Activated CD8-positive, alpha-beta T cell treated with anti-CD3 and anti-CD28 coated beads, Interleukin-2, amount 10 ng/mL, durations not matched to agents 7 days and 5 days (primary cell): ENCODE measurements at places on chromosomes 1 and 21. TPM values are rescaled to one million over a fixed set of nuclear protein-coding genes. Genes with fewer than 3 reads are reported as not detected.

The F11R gene
- 13.7 TPM for total RNA-seq

The PGLYRP4 gene
- not detected for total RNA-seq

The RPE65 gene
- total RNA-seq, result not detected

The GFI1 gene
- 47.6 TPM for total RNA-seq

The PAQR6 gene
- 8.6 TPM for total RNA-seq

The TEDDM1 gene
- not detected for total RNA-seq

The SYTL1 gene
- total RNA-seq, result 81.0 TPM

The CYYR1 gene
- not detected for total RNA-seq

The PLA2G4A gene
- total RNA-seq, result not detected

DNA sequence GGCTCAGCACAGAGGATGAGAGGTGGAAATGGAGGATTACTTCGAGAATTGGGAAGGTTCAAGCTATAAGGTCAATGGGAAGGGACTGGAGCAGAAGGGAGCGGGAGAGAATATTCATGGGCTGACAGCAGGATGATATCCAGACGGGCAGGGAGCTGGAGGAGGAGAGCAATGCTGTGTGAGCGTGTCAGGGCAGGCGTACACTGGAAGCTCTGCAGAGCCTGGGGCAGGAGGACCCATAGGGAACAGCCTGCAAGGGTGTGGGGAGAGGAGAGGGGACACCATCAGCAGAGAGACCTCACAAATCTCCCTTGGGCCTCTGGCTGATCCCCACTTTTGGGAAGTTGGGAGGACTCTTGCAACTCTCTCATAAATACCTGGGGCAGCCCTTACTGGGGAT is 13.7 kb downstream of the CSF1 start:
- H3K36me3 ChIP-seq, result peaks cover 84% of the 10 kb centered on the region
- no peak overlapping the region for H3K4me3 ChIP-seq
- no peaks in the 10 kb centered on the region for H3K27me3 ChIP-seq
- H3K4me1 ChIP-seq, result peaks cover 23% of the 10 kb centered on the region

DNA sequence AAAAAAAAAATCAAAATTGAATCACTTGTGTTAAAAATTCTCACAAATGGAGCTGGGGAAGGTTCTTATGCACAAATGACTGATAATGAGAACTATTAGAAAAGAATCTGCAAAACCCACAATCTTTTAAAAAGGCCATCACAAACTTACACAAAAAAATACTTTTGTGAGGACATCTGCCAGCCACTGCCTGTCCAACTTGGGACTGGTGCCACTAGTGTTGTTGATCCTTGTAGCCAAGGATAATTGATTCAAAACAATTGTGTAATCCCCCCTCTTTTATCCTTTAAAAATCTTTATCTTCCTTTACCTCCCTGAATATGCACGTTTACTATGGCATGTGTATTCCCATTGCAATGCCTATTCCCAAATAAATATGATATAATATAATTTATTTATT is 39.2 kb upstream of the THEM4 start:
- no peaks in the 10 kb centered on the region for H3K36me3 ChIP-seq
- no peak overlapping the region for H3K4me3 ChIP-seq
- no peak for DNase-seq
- H3K27me3 ChIP-seq, result peaks cover 15% of the 10 kb centered on the region

- no peaks in the 10 kb centered on the region for H3K27me3 ChIP-seq
- H3K4me1 ChIP-seq, result no peaks in the 10 kb centered on the region
- no peaks in the 10 kb centered on the region for H3K36me3 ChIP-seq
- no peak overlapping the region for H3K27ac ChIP-seq
Measured at GRCh38 chr1:96945509-96946084, 224.0 kb downstream of the PTBP2 start.

DNA sequence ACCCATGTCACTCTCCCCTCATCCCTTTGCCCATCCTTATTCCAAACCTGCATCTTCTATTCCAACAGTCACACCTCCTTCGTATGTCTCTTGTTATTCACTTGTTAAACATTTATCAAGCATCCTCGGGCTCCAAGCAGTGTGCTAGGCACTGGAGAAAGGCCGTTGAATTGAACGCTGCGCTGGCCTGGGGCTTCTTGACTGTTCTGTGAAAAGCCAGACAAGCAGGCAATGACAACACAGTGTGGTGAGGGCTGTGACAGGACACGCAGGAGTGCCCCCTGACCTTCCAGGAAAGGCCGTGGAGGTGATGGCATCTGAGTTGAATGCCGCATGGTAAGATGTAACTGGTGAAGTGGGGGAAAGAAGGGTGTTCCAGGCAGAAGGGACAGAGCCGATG is 19.2 kb downstream of the ETV3 start:
- H3K4me3 ChIP-seq, result no peak overlapping the region
- no peak for DNase-seq
- H3K27ac ChIP-seq, result no peak overlapping the region
- H3K27me3 ChIP-seq, result no peaks in the 10 kb centered on the region
- peaks cover 9% of the 10 kb centered on the region for H3K4me1 ChIP-seq

DNA sequence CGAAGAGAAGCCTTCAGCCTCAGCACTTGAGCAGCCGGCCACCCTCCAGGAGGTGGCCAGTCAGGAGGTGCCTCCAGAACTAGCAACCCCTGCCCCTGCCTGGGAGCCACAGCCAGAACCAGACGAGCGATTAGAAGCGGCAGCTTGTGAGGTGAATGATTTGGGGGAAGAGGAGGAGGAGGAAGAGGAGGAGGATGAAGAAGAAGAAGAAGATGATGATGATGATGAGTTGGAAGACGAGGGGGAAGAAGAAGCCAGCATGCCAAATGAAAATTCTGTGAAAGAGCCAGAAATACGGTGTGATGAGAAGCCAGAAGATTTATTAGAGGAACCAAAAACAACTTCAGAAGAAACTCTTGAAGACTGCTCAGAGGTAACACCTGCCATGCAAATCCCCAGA is 78.4 kb downstream of the PRDM2 start:
- peaks cover 55% of the 10 kb centered on the region for H3K36me3 ChIP-seq
- H3K27me3 ChIP-seq, result no peaks in the 10 kb centered on the region
- no peaks in the 10 kb centered on the region for H3K4me1 ChIP-seq
- no peak overlapping the region for H3K4me3 ChIP-seq
- no peak overlapping the region for H3K27ac ChIP-seq

- H3K4me1 ChIP-seq, result peaks cover 5% of the 10 kb centered on the region
- no peak for DNase-seq
- no peak overlapping the region for H3K4me3 ChIP-seq
- peaks cover 39% of the 10 kb centered on the region for H3K36me3 ChIP-seq
Measured at GRCh38 chr1:13769830-13770229, 69.8 kb downstream of the PRDM2 start.

DNA sequence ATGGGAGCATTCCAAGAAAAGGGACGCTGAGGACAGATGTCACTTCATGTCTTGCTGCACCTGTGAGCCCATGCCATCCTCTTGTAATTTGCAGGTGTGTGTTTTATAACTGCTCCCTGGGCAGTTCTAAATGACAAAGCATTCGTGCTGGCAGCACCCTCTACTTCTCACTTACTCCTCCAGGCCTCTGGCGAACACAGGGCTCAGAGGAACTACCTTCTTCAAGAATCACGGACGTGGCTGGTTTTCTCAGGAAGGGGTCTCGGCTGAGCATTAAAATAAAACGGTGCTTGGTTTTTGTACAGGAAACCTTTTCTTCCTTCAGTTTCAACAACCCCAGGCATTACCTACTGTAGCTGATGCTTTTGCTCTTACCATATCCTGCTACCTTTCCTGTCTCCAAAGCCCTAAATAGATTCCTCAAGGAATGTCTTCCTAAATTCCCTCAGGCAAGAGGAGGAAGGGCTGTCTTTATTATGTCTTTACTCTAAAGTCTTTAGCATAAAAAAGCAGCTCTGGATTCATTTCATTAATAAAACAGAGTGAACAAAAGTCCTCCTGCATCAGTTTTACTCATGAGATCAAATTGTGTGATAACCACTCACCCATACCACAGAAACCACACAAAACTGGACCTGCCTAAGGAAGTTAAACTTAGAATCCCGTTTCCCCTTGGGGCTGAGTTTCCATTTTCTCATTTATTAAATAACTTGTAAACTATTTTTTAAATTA is 79.0 kb upstream of the MAP10 start:
- no peaks in the 10 kb centered on the region for H3K36me3 ChIP-seq
- H3K4me1 ChIP-seq, result peaks cover 12% of the 10 kb centered on the region
- H3K27me3 ChIP-seq, result peaks cover 4% of the 10 kb centered on the region
- no peak overlapping the region for H3K4me3 ChIP-seq

GRCh38 chr1:212315184-212315583 is 30.0 kb downstream of the PPP2R5A start:
- H3K36me3 ChIP-seq, result peaks cover 25% of the 10 kb centered on the region
- DNase-seq, result no peak
- H3K4me1 ChIP-seq, result peaks cover 7% of the 10 kb centered on the region
- no peaks in the 10 kb centered on the region for H3K27me3 ChIP-seq
- H3K4me3 ChIP-seq, result no peak overlapping the region
- H3K27ac ChIP-seq, result no peak overlapping the region

- no peaks in the 10 kb centered on the region for H3K36me3 ChIP-seq
- H3K4me3 ChIP-seq, result no peak overlapping the region
- H3K4me1 ChIP-seq, result peaks cover 2% of the 10 kb centered on the region
- H3K27ac ChIP-seq, result no peak overlapping the region
- no peak for DNase-seq
- H3K27me3 ChIP-seq, result peaks cover 4% of the 10 kb centered on the region
Measured at GRCh38 chr1:201553496-201554189, 14.7 kb downstream of the NAV1 start.

- H3K4me3 ChIP-seq, result no peak overlapping the region
- no peaks in the 10 kb centered on the region for H3K4me1 ChIP-seq
- H3K27ac ChIP-seq, result no peak overlapping the region
- no peaks in the 10 kb centered on the region for H3K36me3 ChIP-seq
Measured at GRCh38 chr1:180566026-180566425, 7.3 kb downstream of the OVAAL start.

- peaks cover 6% of the 10 kb centered on the region for H3K36me3 ChIP-seq
- H3K27me3 ChIP-seq, result no peaks in the 10 kb centered on the region
- no peak for DNase-seq
- no peak overlapping the region for H3K27ac ChIP-seq
- peaks cover 18% of the 10 kb centered on the region for H3K4me1 ChIP-seq
Measured at GRCh38 chr1:202568410-202568809, 141.8 kb downstream of the SYT2 start.

DNA sequence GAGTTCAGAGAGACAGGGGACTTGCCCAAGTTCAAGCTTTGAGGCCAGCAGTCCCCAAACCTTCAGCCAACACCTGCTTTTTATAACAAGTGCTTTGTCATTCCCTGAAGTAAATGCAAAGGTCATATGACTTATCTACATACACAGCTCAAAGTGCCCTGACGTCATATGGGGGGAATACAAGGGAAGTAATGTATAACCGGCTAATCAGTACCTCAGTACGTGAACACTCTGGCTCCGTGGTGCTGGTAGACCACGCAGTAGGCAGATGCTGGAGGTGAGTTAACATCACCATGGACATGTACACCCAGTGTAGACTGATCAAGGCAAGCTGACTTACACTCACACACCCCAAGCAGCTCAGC is 60.0 kb downstream of the BACE2 start:
- DNase-seq, result no peak
- H3K4me3 ChIP-seq, result no peak overlapping the region
- peak overlapping the region; percentile 44 for H3K27ac ChIP-seq
- peaks cover 3% of the 10 kb centered on the region for H3K36me3 ChIP-seq

- H3K27me3 ChIP-seq, result no peaks in the 10 kb centered on the region
- no peak for DNase-seq
- peaks cover 54% of the 10 kb centered on the region for H3K4me1 ChIP-seq
- no peaks in the 10 kb centered on the region for H3K36me3 ChIP-seq
- H3K27ac ChIP-seq, result no peak overlapping the region
Measured at GRCh38 chr1:76289692-76290091, 215.1 kb downstream of the ST6GALNAC3 start.

GRCh38 chr1:183506561-183506960 is 34.3 kb downstream of the SMG7 start:
- no peaks in the 10 kb centered on the region for H3K27me3 ChIP-seq
- DNase-seq, result no peak
- peaks cover 18% of the 10 kb centered on the region for H3K4me1 ChIP-seq
- no peak overlapping the region for H3K27ac ChIP-seq
- peaks cover 8% of the 10 kb centered on the region for H3K36me3 ChIP-seq

DNA sequence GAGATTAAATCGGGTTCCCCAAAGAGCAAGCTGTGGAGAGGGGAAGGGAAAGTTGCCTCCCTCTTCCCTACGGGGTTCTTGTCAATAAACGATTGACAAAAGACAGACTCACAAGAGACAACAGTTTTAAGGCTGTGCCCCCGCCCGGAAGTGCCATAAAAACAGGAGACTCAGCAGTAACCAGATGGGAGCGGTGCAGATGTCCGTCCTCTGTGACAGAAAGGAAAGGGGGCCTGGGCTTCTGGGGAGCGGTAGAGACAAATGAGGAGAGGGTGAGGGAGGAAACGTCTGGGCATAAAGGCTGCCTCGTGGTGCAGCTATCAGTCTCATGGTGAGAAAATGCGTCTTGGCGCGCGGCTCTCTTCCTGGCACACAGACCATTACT is 5.9 kb downstream of the TP73 start:
- H3K4me3 ChIP-seq, result no peak overlapping the region
- H3K27me3 ChIP-seq, result peaks cover 28% of the 10 kb centered on the region
- H3K27ac ChIP-seq, result no peak overlapping the region
- no peak for DNase-seq

GRCh38 chr1:31767225-31767624 is 3.1 kb upstream of the ADGRB2 start:
- DNase-seq, result no peak
- no peak overlapping the region for H3K27ac ChIP-seq
- no peaks in the 10 kb centered on the region for H3K36me3 ChIP-seq
- H3K27me3 ChIP-seq, result peaks cover 56% of the 10 kb centered on the region
- H3K4me1 ChIP-seq, result peaks cover 27% of the 10 kb centered on the region

GRCh38 chr1:198424441-198424840 is 116.0 kb downstream of the ATP6V1G3 start:
- DNase-seq, result no peak
- H3K4me1 ChIP-seq, result no peaks in the 10 kb centered on the region
- H3K4me3 ChIP-seq, result no peak overlapping the region
- no peak overlapping the region for H3K27ac ChIP-seq
- H3K27me3 ChIP-seq, result peaks cover 10% of the 10 kb centered on the region

GRCh38 chr1:243758647-243759046 is 91.4 kb downstream of the AKT3 start:
- H3K27me3 ChIP-seq, result no peaks in the 10 kb centered on the region
- H3K4me3 ChIP-seq, result no peak overlapping the region
- H3K27ac ChIP-seq, result no peak overlapping the region

DNA sequence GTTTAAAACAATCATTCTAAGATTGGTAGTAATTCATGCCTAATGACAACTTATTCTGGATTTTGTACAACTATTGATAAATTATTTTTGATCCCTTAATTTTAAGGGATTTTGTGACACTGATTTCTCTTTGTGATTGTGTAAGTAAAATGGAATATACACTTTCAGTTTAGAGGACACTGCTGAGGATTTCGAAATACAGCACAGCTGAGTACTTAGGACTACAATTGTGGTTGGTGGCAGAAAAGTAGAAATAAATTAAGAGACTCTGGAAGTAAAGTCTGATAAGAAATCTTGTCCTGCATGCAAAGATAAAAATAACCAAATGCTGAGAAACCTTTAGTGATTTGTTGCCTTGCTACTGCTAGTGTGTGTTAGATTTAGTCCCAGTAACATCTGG is 40.0 kb downstream of the TYW3 start:
- H3K27ac ChIP-seq, result no peak overlapping the region
- DNase-seq, result no peak
- no peaks in the 10 kb centered on the region for H3K36me3 ChIP-seq
- no peaks in the 10 kb centered on the region for H3K4me1 ChIP-seq

- peaks cover 38% of the 10 kb centered on the region for H3K4me1 ChIP-seq
- DNase-seq, result no peak
Measured at GRCh38 chr1:152035539-152036266, 1.1 kb downstream of the S100A11 start.
